ENCODE measurements at places on chromosomes 16 and 17. TPM values are rescaled to one million over a fixed set of nuclear protein-coding genes. Genes with fewer than 3 reads are reported as not detected.
A peak's percentile ranks its signal among the peaks of the same experiment; 100 is the strongest.

DNA sequence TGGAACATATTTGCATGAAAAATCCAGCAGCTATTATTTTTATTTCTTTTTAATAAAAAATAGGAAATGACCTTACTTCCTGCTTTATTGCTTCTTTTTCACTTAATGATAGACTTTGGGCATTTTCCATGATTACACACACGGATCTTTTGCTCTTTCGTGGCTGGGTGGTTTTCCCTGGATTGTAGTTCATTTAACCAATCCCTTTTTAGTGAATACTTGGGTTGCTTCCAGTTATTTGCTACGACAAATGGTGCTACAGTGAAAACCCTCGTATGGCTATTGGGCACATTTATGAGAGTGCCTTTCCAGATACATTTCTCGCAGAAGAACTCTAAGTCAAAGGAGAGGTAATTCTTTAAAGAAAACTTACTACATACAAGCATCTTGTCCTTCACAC is 38.6 kb downstream of the FOXL1 start:
- DNase-seq, result no peak

DNA sequence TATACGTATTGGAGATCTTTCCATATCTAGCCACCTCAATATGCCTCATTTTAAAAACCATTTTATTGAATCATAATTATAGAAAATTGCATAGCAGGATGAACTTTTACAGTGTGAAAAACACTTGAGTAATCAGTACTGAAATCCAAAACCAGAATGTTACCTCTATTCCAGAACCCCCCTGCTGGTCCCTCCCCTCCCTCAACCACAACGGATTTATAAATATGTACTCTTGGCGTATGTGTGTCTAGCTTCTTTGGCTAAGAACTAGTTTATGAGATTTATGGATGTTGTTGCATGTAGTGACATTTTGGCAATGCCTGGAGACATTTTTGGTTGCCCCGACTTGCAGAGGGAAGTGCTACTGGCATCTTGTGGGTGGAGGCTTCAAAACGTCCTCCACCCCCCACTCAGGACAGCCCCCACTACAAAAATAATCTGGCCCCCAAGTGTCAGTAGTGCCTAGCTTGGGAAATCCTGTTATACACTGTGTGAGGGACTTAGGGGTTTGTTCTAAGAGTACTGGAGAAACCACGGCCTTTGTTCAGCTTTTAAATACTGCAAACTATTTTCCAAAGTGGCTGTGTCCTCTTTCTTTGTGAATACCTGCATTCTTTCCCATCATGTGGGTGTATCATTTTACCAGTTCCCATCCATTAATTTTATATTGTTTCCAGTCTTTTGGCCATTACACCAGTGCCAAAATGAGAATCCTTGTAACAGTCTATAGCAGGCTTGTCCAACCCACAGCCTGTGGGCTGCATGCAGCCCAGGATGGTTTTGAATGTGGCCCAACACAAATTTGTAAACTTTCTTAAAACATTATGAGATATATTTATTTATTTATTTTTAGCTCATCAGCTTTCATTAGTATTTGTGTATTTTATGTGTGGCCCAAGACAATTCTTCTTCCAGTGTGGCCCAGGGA is 23.7 kb downstream of the ITPRIPL2 start:
- no peak for DNase-seq

DNA sequence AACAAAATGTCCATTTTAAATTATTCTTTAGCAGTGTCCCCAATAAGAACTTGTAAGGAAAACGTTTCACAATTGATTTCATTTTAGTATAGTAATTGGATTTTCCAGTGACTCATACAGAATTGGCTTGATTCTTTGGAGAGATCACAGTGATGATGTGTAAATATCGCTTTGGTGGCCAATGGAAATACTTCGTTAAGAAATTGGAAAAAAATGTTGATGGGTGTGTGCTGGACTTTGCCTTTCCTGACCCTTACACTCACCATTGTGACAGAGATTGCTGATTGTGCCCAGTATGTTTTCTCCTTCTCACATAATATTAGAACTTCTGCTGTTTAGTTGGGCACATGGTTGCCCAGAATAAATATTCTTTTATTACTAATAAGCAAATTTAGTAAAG is 7.4 kb upstream of the EFCAB13 start:
- DNase-seq, result no peak

VPS4A gene
- 27.7 TPM for total RNA-seq

DNA sequence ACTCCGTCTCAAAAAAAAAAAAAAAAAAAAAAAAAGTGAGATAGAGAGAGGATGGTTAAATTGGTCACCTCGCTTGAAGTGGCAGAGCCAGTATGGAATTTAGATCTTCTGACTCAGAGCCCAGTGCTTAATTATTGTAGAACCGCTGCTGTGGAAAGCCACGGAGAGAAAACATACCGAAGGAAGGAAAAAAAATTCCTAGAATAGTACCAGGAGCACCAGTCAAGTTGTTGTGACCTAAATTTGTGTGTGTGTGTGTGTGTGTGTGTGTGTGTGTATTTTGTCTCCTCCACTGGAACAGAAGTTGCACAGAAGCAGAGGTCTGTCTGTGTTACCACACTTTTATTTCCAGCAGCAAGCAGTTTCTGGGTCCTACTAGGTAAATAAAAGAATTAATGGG is 10.6 kb upstream of the NUP85 start:
- DNase-seq, result no peak

CSH2 gene
- total RNA-seq, result not detected

DNA sequence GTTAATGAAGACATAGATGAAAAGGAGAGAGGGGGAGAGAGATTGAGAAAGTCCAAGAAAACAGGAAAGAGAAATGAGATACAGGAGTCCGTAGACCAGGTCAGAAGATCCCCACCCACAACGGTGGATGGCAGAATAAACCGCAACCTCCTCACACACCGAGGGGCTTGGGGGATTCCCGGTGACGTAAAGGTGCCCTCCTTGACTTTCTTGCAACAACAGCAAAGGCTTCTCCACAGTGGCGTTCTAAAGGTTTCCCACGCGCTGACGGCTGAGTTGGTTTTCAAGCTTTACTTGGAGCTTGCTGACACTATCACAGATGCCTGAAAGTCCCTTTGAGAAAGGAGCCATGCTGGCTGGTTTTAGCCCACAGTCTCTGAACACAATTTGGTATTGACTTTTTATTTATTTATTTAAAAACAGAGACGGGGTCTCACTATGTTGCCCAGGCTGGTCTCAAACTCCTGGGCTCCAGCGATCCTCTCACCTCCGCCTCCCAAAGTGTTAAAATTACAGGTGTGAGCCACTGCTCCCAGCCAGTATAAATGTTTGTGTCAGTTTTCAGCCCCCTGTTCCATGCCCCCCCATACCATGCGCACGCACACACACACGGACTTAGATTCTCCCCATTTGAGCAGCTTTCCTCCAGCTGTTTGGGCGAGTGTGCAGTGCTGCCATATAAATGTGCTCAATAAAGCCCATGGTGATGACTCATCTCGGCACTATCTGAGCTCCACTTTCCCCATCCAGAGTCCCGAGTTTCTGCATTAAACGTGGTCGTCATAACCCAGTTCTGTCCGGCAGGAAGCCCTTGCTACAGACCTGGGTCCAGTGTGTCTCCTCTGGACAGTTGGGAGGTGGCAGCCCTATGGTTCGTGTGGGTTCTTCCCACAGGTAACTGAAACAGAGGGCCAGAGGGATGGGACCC is 33.0 kb upstream of the SEC14L1 start:
- no peak for DNase-seq

DNA sequence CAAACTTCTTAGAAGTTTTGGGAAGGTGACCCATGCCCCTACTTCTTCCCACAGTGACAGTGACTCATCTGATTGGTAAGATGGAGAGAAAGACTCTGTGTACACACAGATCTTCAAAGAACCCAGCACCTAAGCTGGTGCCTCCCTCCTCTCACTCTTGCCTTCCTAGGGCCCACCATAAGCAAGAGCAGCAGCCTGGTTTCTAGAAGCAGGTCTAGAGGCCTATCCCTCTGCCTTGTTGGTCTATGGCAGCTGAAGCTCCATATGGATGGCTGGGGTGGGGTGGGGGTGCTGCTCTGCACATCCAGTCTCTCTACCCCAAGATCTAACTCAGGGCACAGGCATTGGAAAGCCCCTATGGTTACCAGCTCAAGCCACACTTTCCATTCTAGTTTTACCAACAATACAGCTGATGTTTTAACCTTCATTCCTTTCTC is 47.5 kb downstream of the STAT3 start:
- DNase-seq, result no peak

HLF gene
- total RNA-seq, result 14.7 TPM

GRCh38 chr16:84278968-84279367 is 15.7 kb upstream of the WFDC1 start:
- DNase-seq, result no peak

- no peak for DNase-seq
Measured at GRCh38 chr16:5895976-5896375, 798.4 kb upstream of the EEF2KMT start.

GRCh38 chr16:89257757-89258465 is 40.4 kb downstream of the ZNF778 start:
- no peak for DNase-seq

DNA sequence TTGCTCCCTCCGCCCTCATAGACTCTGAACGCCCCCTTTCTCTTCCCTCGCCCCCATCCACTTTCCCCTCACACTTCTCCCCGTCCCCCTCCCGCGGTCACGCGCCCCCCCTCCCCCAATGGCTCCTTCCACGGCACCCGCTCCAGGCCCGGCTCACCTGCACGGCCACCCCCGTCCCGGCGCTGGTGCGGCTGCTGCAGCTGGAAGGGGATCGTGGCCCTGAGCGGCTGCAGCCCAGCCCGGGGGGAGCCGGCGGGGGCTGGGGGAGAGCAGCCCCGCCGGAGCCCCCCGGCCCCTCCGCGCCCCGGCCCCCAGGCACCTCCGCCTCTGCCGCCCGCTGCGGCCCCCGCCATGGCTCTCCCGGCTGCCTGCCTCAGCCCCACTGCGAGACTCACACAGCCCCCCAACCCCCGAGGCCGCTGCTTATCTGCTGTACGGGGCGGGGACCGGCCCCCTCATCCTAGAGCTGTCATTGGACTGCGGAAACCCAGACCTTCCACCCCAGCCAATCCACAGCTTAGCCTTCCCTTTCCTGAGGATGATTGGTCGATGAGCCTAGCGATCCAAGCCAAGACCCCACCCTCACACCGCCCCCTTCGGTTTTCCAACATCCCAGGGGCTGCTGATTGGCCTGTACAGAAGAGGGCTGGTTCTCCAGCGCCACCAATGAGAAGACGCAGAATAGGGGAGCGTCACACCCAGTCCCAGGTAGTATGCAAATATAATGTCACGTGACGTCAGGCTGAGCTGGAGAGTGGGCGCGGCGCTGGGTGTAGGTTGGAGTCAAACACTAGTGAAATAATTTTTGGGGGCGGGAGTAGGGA is at the start of gene FAM117A:
FAM117A (minus strand) TSS at position 397 of the 824 bp plus-strand sequence; CDS start at position 353, 44 bp downstream.
- DNase-seq, result peak; percentile 99

NOL3 gene
- 19.2 TPM for total RNA-seq

TSPOAP1 gene
- total RNA-seq, result 7.1 TPM

DNA sequence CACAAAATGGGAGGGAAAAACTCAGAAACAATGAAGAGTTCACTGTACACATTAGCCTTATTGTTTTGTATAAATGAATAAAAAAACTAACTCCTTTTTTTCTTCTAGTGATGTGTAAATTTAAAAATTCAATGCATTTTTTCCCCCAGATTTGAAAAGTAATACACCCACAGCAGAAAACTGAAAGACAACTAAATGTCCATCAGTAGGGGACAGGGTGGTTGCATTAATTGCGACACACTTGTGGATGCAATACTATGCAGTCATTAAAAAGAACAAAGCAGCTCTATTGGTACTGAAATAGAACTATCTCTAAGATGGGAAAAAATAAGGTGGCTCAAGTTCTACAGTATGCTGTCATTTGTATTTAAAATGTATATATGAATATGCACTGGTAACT is 13.7 kb upstream of the WIPI1 start:
- no peak for DNase-seq

DNA sequence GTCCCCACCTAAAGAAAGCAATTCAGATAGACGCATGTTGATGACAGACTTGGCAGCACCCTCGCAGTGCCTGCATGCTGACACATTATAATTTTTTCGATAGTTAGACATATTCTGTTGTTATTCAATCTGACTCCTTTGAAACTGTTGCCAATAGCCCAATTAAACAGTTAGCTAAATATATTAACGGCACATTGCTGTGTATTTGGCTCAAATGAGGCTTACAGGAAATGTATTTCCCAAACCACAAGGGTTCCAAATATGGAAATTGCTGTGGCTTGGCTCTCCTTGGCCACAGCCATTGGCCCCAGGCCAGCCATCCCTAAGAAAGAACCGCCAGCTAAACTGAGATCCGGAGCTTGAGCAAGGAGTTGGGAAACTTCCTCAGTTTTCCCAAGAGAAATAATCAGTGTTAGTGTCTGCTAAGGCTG is 31.1 kb downstream of the C16orf82 start:
- DNase-seq, result peak; percentile 37

DNA sequence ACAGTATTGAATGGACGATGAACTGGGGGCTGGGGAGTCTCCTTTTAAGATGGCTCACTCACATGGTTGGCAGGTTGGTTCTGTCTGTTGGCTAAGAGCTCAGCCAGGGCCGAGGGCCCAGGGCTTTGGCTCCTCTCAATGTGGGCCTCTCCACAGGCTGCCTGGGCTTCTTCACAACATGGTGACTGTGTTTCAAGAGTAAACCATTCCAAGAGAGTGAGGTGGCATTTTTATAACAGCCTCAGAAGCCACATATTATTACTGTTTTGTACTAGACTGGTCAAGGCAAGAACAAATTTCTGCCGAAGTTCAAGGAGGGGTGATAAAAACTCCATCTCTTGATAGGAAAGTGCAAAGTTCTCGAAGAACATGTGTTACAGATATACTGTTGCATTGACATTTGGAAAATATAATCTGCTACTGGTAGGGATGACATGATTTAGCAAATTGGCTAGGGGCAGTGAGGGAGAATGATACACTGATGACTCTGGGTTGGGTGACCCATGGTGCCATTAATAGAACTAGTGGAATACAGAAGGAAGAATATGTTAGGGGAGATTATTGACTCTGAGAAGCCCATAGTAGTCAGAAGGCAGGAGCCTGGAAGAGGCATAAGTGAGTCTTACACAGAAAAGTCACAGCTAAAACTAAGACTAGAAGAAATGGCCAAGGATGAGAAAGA is 13.7 kb downstream of the KRABD2 start:
- no peak for DNase-seq

TBC1D3C gene
- total RNA-seq, result not detected

DNA sequence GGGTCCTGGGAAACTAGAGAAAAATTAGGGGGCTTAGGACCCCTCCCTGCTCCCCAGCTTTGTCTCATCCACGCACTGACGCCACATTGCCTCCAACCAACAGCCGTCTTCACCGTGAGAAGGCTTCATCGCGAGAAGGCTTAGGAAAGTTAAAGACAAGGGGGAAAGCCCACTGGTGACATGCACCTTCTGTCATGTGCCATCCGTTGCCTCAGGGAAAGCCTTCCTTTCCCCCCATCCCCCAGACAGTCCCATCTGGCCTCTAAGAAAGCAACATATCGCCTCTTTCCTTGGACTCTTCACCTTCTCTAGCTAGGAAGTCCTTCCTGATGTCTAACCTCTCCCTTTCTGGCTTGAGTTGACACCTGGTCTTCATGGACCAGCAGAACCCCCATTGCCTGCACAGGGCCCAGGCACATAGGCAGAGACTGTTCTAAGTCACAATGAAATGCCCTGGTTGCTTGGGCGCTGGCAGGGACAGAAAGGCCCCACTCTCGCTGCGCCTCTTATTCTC is 2.1 kb downstream of the FOXN1 start:
- DNase-seq, result no peak
